ENCODE measurements at places on chromosomes 16 and 17. TPM values are rescaled to one million over a fixed set of nuclear protein-coding genes. Genes with fewer than 3 reads are reported as not detected.

TBC1D28 gene
- polyA plus RNA-seq, result not detected

C16orf96 gene
- 0.40 TPM for polyA plus RNA-seq

CCL4 gene
- polyA plus RNA-seq, result 3.7 TPM

TERB1 gene
- not detected for polyA plus RNA-seq

CD300A gene
- polyA plus RNA-seq, result 2.3 TPM

ASPSCR1 gene
- 19.7 TPM for polyA plus RNA-seq

FBXL16 gene
- 0.36 TPM for polyA plus RNA-seq

GRAP gene
- polyA plus RNA-seq, result 2.4 TPM

MYH2 gene
- polyA plus RNA-seq, result 58.2 TPM

CHST4 gene
- 0.08 TPM for polyA plus RNA-seq

BPTF gene
- 82.2 TPM for polyA plus RNA-seq

INCA1 gene
- polyA plus RNA-seq, result 4.8 TPM

AKTIP gene
- polyA plus RNA-seq, result 31.0 TPM

CAVIN1 gene
- polyA plus RNA-seq, result 259 TPM

- no peak for DNase-seq
Observed at GRCh38 chr17:50273654-50274040, 619 bp upstream of the TMEM92 start.

DNA sequence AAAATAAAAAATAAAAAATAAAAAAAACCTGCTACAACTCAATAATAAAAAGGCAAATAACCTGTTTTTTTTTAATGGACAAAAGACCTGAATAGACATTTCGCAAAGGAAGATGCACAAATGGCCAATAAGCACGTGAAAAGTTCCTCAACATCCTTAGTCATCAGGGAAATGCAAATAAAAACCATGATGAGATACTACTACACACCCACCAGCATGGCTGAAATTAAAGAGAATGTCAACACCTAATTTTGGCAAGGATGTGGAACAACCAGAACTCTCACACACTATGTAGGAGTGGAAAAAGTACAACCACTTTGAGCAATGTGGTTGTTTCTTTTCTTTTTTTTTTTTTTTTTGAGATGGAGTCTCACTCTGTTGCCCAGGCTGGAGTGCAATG lies 24.6 kb downstream of the COG7 start:
- no peak for DNase-seq

- DNase-seq, result no peak
Observed at GRCh38 chr17:19013806-19014627, 9.5 kb upstream of the FAM83G start.

DNA sequence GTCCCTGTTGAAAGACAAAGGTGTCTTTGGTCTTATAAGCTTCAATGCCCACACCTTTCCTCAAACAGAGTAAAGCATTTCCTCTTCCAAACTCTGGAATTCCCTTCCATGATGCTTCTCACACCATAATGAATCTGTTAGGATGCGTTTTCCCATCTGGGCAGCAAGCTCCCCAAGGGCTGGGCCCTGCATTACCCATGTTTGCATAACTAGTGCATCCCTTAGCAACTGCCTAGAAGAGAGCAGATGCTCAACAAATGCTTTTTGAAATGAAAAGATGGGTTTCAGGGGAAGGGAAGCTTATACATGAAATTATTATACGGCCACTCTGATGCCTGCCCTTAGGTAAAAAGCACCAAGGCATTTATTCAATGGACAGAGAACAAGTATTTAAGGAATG lies 124.5 kb upstream of the CCL2 start:
- DNase-seq, result no peak

GRCh38 chr16:57818377-57819064 lies 16.2 kb upstream of the KIFC3 start:
- DNase-seq, result no peak

GRCh38 chr17:57370037-57370581 lies 113.8 kb downstream of the MSI2 start:
- DNase-seq, result no peak

GRCh38 chr16:54630284-54630967 lies 300.2 kb upstream of the IRX5 start:
- no peak for DNase-seq

- DNase-seq, result no peak
Observed at GRCh38 chr17:65062171-65062915, 5.8 kb upstream of the GNA13 start.

DNA sequence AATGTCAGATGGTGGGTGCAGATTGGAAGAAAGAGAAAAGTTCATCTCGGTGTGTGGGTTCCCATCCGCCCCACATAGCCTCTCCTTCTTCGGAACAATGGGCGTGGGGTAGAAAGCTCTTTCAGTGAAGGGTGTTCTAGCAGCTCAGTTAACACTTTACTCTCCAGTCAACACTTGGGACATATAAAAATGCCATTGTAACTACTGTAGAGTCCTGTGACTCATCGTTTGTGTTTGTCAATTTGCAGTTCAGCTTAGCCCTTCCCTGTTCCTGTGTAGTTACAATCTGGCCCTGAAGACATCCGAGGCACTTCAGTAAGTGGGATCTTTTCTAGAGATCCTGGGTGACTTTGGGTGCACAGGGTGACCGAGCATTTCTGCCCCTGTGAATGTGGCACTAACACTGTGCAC lies 11.5 kb upstream of the CLEC18C start:
- no peak for DNase-seq

- no peak for DNase-seq
Observed at GRCh38 chr17:78997231-78997741, 12.3 kb downstream of the CANT1 start.

- no peak for DNase-seq
Observed at GRCh38 chr17:15319452-15320010, 21.9 kb downstream of the TEKT3 start.

GRCh38 chr16:54277845-54278703 lies 8.5 kb downstream of the IRX3 start:
- DNase-seq, result no peak

GRCh38 chr16:84234321-84235241 lies 5.2 kb downstream of the KCNG4 start:
- no peak for DNase-seq

DNA sequence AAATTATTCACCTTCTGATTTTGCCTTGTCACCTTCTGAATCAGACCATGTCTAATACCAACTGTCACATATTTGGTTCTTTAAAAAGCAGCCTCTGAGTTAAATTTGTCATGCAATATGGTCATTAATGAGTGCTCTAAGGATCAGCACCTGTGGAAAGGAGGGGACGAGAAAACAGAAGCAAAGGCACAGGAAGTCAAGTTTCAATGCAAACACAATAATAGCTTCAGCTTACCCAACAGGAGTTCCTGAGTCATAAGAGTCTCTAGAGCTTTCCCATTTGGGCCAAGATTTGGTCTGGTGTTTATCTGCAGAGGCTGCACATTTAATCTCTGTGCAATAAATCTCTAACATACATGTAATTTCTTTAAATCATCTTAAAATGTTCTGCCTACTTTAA lies 889.8 kb downstream of the CDH8 start:
- no peak for DNase-seq

- DNase-seq, result no peak
Observed at GRCh38 chr16:86833136-86833535, 254.8 kb downstream of the FOXL1 start.

GRCh38 chr17:50123649-50124349 lies 6.2 kb downstream of the SAMD14 start:
- DNase-seq, result no peak

- peak; percentile 66 for DNase-seq
Observed at GRCh38 chr16:59593194-59593661, 859.1 kb upstream of the GOT2 start.

- no peak for DNase-seq
Observed at GRCh38 chr17:7294614-7295153, at the start of gene YBX2. YBX2 (minus strand) TSS chr17:7294639; CDS start chr17:7294500, 139 bp downstream.

DNA sequence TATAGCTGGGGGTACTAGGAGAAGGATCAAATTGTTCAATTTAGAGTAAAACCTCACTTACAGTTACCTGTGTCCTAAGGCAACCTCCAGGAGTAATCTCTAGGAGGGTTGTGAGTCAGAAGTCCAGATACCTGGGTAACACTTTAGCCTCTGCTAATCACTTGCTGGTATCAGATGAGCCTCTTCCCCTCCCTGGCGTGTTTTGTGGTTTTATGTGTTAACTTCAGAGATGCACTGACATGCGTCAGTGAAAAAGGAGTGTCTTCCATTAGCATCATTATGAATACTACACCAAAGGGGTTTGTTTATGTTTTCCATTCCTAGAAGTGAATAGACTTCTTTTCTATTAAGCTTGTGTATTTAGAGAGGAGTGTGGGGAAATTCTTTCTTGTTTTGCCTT lies 208.2 kb downstream of the FTO start:
- no peak for DNase-seq

DNA sequence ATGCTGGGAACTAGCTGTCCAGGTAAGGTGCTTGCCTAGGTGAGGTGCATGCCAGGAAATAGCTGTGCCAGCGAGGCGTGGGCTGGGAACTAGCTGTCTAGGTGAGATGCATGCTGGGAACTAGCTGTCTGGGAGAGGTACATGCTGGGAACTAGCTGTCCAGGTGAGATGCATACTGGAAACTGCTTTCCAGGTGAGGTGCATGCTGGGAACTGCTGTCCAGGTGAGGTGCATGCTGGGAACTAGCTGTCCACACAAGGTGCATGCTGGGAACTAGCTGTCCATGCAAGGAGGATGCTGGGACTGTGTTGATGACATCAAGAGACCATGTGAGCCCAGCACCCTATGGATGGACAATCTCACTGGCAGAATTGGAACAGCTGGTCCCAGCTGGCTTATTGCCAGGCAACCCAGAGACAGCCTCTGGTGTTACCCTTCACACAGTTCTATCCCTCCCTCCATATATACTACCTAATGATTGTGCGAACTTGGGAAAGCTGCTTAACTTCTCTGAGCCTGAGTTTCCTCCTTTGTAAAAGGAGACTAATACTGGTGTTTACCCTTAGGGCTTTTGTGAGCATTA lies 479.9 kb upstream of the RBFOX1 start:
- DNase-seq, result peak; percentile 1

DNA sequence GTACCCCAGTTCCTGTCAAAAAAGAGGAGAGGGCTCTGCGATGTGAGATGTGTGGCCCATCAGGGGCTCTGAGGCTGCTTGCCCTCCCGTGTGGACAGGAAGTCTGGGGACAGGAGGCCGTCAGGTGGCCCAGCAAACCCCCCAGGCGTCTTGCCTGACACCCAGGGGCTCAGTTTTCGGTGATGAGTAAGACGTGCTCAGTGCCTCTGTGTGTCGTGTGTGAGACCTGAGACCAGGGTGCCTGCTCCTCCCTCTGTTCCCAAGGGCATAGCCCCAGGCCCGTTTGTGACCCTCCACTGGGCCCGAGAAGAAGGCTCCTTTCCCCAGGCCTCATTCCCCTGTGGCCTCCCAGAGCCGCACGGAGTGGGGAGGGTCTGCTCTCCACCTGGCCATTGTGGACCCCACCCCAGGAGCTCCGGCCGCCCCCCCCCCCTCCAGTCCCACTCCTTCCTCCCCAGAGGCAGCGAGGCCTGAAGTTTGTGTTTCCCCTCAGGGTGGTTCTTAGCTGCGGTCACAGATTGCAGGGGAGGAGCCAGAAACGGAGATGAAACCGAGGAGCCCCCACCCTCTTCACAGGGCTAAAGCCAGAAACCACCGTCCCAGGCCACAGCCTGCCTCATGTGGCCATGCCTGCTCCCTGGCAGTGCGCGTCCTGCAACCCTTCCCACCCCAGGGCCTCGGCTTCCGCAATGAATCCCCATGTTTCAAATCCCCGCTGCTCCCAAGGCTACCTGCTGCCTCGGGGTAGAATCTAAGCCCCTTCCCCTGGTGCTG lies 4.9 kb upstream of the ACTG1 start:
- DNase-seq, result peak; percentile 16

DNA sequence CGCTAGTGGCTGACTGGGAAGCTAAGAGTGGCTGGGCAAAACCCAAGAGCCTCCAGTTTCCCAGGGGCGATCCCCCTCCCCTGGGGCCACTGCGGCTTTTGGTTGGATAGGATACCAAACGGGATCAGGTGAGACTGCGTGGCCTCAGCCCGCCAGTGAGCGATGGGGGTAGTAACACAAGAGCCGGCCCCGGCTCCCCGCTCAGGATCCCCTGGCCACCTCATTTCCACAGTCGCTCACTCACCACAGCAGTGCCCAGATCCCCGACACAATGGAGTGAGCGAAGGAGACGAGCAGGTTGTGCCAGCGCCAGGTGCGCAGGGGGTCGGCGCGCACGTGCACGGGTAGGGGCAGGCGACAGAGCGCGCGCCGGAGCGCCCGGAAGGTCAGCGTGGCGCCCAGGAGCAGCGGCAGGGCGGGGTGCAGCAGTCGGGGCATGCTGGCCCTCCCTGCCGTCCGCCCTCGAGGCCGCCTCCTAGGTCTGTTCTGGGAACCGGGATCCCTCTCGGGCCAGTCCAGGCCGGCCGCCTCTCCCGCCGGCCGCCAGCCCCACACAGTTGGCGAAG lies 290 bp downstream of the TLCD1 start:
- no peak for DNase-seq

DNA sequence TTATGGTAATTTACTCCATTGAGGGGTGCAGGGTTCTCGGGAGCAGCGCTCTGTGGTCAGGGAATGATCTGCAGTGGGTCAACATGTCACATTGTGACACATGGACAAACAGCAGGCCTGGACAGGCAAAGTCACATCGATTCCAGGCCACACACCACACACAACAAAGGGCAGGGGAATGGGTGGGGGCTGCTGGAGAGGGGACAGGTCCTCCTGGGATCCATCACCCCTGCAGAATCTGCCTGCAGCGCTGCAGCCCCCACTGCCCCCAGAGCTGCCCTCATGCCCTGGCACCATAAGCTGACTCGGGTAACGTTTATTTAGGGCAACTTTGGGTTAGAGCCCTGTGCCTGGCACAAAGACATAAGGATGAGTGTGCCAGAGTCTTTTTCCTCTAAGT lies 9.1 kb downstream of the PEMT start:
- DNase-seq, result no peak

DNA sequence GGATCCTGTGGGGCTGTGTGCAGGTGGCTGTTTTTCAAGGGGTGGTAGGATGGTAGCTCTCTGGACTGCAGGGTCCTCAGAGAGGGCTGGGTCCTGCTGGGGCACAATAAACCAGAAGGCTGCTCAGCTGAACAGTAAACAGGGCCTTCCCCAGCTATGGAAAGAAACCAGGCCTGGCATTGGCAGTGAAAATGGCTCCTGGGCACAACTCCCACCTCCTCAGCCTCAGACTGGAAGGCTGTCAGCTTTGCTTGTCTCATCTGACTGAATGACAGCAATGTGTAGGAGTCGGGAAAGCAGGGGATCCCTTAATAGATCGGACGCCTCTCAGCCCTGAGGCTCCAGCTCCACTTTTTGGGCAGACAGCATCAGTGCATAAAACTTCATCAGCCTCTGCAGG lies 59.8 kb upstream of the NLRP1 start:
- DNase-seq, result no peak

DNA sequence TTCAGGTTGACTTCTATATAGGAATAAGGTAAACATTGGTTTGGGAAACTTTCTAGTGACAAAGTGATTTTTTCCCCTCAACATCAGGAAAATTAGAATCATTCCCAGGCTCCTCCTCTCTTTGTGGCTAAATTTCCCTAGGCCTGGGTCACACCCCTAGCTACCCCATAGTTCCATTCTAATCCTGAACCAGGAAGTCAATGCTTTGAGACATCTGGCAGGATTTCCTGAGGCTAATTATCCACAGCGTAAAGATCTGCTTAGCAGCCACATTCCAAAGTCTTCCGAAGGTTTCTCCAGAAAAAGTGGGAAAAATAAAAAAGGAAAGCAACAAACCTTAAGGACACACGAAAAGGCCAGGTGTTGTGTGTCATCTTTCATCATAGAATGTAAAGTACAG lies 60.3 kb upstream of the CORO6 start:
- DNase-seq, result peak; percentile 34

Measured in muscle of back (tissue), 13 donors.